Skeletal muscle tissue (tissue), 5 donors: ENCODE measurements at places on chromosomes 7 and 10. TPM values are rescaled to one million over a fixed set of nuclear protein-coding genes. Genes with fewer than 3 reads are reported as not detected.

Gene INPP5A
- total RNA-seq: 50.6 TPM

Gene ZPBP
- not detected for total RNA-seq

Gene AMPH
- total RNA-seq: 9.4 TPM

Gene MYO1G
- 1.6 TPM for total RNA-seq
